ENCODE measurements at places on chromosomes 7 and 10.

GRCh38 chr10:77586719-77587415, 50.7 kb downstream of the KCNMA1 start:
- H3K4me3 ChIP-seq = no peak overlapping the region
- no peaks in the 10 kb centered on the region for H3K27me3 ChIP-seq
- no peaks in the 10 kb centered on the region for H3K36me3 ChIP-seq
- H3K4me1 ChIP-seq = no peaks in the 10 kb centered on the region
- peak overlapping the region; percentile 11 for H3K27ac ChIP-seq

DNA sequence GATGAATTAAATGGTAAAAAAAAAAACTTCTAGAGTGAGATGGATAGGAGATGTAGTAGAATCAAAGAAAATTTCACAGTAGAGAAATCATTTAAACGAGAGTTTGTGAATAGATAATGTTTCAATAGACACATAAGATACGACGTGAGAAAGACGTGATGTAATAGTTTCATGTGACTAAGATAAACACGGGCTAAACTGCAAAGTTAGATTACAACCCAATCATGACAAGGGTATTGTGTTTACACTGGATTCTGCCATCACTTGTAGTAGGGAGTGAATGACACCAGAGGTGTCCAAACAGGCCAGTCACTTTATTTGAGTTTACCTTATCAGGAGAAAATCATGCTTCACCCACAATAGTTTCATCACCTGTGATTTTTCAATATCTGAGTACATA, 21.6 kb downstream of the SEMA3D start:
- no peak overlapping the region for H3K4me3 ChIP-seq
- H3K27ac ChIP-seq = no peak overlapping the region
- no peaks in the 10 kb centered on the region for H3K4me1 ChIP-seq
- H3K27me3 ChIP-seq = no peaks in the 10 kb centered on the region

DNA sequence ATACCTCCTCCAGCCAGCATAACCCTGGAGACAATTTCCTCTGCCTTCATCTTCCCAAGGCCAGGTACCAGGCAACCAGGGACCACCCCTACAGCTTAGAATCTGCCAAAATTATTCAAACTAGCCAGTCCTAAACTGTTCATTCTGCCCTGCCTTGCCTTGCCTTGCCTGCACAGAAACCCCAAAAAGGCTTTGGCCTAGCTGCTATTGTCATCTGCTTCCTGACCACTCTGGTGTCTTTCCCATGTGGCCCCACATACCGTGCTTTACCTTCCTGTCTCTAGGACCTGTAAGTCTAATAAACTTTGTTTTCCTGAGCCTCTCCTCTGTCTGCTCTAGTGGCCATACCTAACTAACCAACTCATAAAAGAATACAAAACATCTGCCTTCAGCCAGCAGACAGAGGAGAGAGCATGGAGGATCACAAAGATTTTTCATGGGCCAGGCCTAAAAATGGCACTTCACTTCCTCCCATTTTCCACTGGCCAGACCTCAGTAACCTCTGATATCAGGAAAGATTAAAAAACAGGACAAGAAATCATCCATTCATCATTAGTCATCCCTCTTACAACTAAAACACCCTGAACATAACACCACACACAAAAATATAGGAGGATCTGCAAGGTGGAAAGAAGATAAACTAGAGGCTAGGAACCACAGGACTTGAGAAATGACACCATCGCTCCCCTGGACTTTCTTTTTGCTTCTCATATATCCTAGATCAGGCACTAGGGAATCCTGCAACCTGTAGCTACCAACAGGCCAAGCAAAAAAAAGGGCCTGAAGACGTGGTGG, 51.5 kb downstream of the IMMP2L start:
- no peak overlapping the region for H3K27ac ChIP-seq
- H3K4me3 ChIP-seq = no peak overlapping the region
- H3K4me1 ChIP-seq = no peaks in the 10 kb centered on the region
- no peaks in the 10 kb centered on the region for H3K27me3 ChIP-seq

DNA sequence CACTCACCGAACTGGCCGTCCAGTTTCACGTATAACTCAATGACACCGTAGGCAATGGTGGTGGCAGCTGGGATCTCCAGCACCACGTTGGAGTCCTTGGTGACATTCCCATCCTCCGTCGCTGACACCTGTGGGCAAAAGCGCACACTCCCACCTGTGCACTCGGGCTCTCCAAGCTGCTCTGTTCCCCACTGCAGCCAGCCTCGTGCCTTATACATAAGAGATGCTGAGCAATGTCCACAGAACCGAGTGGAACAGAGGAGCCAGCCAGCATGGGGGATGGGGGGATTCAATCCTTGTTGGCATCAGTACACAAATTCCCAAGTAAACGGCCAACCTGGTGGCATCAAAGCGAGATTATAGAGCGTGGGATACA, 40.0 kb downstream of the GSDME start:
- H3K27ac ChIP-seq = no peak overlapping the region
- no peak for DNase-seq
- no peaks in the 10 kb centered on the region for H3K36me3 ChIP-seq
- H3K4me1 ChIP-seq = no peaks in the 10 kb centered on the region

DNA sequence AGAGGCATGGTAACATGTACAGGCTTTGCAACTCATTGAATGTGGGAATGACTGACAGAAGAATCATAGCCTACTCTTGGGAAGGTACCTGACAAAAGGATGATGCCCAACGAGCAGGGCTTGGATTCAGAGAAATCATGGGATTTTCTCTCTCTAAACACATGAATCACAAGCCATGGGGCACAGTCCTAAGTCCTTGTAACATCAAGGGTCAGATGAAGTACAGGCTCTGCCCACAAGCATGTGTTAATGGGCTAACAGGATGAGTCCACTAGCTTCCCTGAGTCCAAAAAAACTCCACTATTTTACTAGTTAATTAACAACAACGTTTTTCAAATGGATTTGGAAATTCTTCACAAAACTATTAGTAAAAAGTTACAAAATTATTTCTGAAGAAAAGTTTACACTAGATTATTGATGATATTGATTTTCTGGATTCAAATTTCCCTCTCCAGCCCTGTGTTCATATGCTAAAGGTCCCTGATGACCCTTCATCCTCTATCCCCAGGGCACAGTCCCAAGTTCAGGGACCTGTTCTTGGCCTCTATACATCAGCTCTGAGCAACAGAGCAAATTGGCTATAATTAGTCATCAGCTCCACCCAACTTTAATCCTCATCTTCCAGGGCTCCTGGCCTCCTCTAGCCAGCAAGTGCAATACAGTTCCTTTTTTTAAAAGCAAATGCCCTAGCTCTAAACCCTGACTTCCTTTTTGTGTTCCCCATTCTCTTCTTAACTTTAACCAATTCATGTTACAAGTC, 99.8 kb downstream of the GSAP start:
- H3K27me3 ChIP-seq = no peaks in the 10 kb centered on the region
- no peak overlapping the region for H3K27ac ChIP-seq
- H3K4me1 ChIP-seq = peaks cover 4% of the 10 kb centered on the region

- no peak overlapping the region for H3K27ac ChIP-seq
- no peaks in the 10 kb centered on the region for H3K36me3 ChIP-seq
- no peak for DNase-seq
- H3K4me3 ChIP-seq = no peak overlapping the region
Observed at GRCh38 chr7:129804890-129805719, 147.7 kb downstream of the UBE2H start.

DNA sequence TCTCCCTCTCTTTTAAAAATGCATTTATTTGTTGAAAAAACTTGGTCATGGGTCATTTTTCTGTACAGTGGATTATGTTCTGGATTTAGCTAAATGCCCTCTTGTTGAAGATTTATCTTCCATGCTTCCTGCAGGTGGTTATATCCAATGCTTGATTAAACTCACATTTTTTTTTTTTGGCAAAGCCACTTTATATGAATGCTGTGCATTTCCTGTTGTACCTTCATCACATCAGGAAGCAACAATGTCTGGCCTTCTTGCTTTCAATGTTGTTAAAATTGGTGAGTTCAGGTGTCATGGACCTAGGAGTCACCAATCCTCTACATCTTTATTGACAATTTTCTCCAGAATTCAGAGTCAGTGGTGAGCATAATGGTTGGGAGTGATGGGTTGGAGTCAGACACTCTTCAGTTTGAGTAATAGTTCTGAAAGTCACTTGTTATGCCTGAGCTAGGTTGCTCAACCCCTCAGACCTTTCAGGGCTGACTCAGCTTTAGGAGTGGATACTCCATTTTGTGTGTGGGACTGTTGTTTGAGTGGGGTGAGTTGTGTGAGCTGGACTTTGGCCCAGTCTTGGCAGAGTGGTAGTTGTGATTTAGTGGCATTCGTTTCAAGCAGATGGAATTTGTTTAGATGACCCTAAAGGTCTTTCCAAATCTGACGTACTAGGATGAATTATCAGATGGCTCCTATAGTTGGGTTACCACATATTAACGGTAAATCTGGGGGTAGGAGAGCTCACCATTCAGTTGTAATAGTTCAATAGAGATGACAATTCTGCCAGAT, 213.5 kb upstream of the ZNF32 start:
- H3K4me1 ChIP-seq = peaks cover 10% of the 10 kb centered on the region
- H3K36me3 ChIP-seq = no peaks in the 10 kb centered on the region
- no peak for DNase-seq
- no peaks in the 10 kb centered on the region for H3K27me3 ChIP-seq

GRCh38 chr7:16816824-16817223, 12.0 kb upstream of the AGR2 start:
- no peaks in the 10 kb centered on the region for H3K27me3 ChIP-seq
- no peak overlapping the region for H3K4me3 ChIP-seq
- H3K4me1 ChIP-seq = no peaks in the 10 kb centered on the region
- no peak for DNase-seq
- no peaks in the 10 kb centered on the region for H3K36me3 ChIP-seq
- no peak overlapping the region for H3K27ac ChIP-seq

GRCh38 chr10:34335960-34336690, 479.0 kb downstream of the PARD3 start:
- H3K27ac ChIP-seq = no peak overlapping the region
- no peak for DNase-seq
- no peaks in the 10 kb centered on the region for H3K27me3 ChIP-seq
- H3K4me1 ChIP-seq = no peaks in the 10 kb centered on the region
- no peaks in the 10 kb centered on the region for H3K36me3 ChIP-seq

- H3K27ac ChIP-seq = no peak overlapping the region
- DNase-seq = no peak
- H3K36me3 ChIP-seq = no peaks in the 10 kb centered on the region
- no peaks in the 10 kb centered on the region for H3K27me3 ChIP-seq
Observed at GRCh38 chr10:15740261-15740660, 20.5 kb upstream of the ITGA8 start.

DNA sequence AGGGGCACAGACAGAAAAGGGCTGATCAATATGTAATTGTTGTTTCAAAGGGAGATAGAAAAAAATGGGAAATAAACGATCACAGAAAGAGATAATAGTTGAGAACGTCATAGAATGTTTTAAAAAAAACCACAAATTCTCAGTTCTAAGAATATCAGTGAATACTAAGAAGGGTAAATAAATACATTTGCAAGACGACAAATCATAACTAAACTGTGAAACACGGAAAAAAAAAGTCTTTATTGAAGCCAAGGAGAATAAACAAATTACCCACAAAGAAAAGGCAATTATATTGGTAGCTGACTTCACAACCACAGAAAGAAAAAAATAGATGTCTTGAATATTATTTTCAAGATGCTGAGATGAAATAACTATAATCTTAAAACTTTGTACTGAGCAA, 305.2 kb upstream of the STEAP1 start:
- H3K4me3 ChIP-seq = no peak overlapping the region
- H3K27me3 ChIP-seq = no peaks in the 10 kb centered on the region
- no peaks in the 10 kb centered on the region for H3K36me3 ChIP-seq
- no peak for DNase-seq
- H3K27ac ChIP-seq = no peak overlapping the region

- DNase-seq = no peak
- no peak overlapping the region for H3K27ac ChIP-seq
- no peaks in the 10 kb centered on the region for H3K4me1 ChIP-seq
- H3K36me3 ChIP-seq = no peaks in the 10 kb centered on the region
- no peak overlapping the region for H3K4me3 ChIP-seq
- H3K27me3 ChIP-seq = no peaks in the 10 kb centered on the region
Observed at GRCh38 chr7:29243910-29244655, 49.5 kb downstream of the CHN2 start.

DNA sequence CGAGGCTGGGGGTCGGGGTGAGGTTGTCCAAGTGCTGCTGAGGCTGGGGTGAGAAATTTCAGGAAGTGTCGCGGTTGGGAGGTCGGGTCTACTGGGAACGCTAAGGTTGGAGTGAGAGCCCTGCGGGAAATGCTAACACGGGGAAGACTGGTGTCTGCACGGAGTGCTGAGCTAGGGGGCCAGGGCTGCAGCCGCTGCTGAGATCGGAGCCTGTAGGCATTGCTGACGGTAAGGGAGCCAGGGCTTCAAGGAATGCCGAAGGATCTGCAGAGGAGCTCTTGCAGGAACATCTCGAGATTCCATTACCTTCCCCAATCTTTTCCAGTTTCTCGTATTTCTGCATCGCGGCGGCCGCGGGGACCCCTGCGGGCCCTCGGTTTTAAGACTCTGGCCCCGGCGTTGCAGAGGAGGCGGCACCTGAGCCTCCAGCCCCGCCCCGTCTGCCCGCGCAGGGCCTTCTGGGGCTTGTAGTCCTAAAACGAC, at the start of gene CDK5:
CDK5 (minus strand) TSS at position 392 of the 483 bp plus-strand sequence; CDS start at position 343, 49 bp downstream.
- no peaks in the 10 kb centered on the region for H3K27me3 ChIP-seq
- DNase-seq = no peak
- peaks cover 37% of the 10 kb centered on the region for H3K4me1 ChIP-seq
- H3K36me3 ChIP-seq = no peaks in the 10 kb centered on the region
- peak within 1 kb of the TSS; percentile 96 for H3K27ac ChIP-seq

DNA sequence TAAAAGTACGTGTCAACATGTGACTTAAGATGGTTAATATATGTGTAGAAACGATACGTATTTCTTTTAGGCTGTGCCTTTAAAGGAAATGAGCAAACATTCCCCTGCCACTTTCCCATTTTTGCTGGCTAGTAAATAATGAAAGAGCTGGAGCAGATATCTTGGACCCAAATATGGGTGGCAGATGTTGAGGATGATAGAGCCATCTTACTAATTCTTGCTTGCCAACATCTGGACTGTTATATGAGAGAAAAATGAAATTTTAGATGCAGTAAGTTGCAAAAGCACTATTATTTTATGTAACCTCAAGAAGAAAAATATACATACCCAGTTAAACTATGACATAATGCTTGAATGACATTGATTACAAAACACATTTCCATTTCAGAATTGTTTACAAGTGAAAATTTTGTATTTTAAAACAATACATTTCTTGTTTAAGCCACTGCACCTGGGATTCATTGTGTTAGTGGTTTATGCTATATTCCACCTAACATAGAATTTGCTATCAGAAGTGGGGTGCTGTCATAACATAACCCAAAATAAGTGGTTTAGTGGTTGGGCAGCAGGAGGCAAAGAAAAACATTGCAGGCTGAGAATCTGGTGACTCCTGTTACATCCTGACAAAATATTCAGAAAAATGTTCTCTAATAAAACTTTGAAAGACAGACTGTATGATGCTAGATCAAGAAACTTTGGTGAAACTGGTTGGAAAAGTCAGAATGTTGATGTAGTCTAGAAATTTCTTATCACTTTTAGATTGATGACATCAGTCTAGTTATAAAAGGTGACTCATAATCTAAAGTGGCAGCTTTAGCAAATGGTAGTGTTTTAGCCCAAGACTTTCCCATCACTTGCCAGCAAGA, 305.0 kb downstream of the PTEN start:
- H3K4me3 ChIP-seq = no peak overlapping the region
- DNase-seq = no peak
- H3K27me3 ChIP-seq = no peaks in the 10 kb centered on the region
- H3K36me3 ChIP-seq = no peaks in the 10 kb centered on the region
- H3K27ac ChIP-seq = no peak overlapping the region

GRCh38 chr10:33421789-33422462, 87.5 kb upstream of the NRP1 start:
- no peak overlapping the region for H3K4me3 ChIP-seq
- H3K27me3 ChIP-seq = no peaks in the 10 kb centered on the region
- no peaks in the 10 kb centered on the region for H3K36me3 ChIP-seq
- no peak overlapping the region for H3K27ac ChIP-seq
- no peaks in the 10 kb centered on the region for H3K4me1 ChIP-seq
- no peak for DNase-seq
